Stimulated activated CD8-positive, alpha-beta memory T cell treated with anti-CD3 and anti-CD28 coated beads, Interleukin-15, amount 100 ng/mL, for 4 hours (primary cell): ENCODE measurements at places on chromosomes 3 and 15.

DNA sequence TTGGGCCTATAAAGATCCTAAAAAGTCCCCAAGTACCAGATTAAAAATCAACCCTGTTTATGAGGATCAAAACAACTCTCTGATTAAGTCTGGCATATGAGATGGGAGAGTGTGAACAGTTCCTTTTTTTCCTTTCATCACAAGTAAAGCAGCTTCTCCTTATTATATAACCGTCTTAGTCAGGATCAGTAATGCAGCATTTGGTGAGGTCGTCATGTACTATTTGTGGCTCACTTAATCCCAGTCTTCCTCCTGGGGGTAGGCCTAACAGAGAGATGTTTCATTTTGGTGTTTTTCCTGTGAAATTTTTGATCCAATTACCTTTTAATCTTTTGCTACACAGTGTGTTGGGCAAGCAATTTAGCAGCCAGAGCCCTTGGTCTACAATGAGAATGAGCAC lies 333.1 kb upstream of the KCNMB2 start:
- no peak for DNase-seq

- no peak for DNase-seq
Observed at GRCh38 chr15:63238796-63239195, 38.6 kb upstream of the APH1B start.

DNA sequence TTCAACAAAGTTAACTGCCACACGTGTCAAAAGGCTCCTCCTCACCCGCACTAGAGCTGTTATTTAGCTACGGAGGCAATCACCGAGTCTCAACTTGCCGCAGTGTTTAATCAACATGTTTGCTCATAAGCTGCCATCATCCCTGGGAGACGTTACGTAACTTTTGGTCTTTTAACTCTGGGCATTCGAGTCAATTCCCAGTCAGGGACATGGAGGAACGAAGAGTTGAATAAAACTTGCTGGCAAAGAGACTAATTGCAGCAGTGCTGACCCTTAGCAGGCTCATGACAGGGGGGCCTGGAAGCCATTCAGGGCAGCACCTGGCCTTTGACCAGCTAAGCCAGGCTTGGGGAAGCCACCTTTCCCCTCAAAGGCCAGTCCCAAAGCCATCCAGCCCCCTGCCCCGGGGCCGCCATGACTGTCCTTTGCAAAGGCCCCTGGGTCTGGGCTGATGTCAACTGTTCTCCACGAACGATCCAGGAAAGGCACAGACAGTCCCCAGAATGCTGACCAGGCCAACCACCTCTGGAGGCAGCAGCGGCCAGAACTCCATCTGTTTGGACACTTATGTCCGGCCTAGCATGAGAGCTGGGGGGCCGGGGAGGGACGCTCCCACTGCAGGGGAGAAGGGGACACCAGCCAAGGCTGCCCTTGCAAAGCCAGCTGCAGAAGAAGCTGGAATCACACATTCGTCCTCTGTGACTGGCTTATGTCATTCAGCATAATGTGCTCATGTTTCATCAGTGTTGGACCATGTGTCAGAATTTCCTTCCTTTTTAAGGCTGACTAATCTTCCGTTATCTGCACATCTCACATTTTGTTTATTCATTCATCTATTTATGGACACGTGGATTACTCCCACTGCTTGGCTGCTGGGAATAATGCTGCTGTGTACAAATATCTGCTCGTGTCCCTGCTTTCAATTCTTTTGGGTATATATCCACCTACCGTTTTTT lies 43.7 kb downstream of the PCSK6 start:
- DNase-seq: no peak

GRCh38 chr3:157282261-157283191 lies 122.6 kb upstream of the CCNL1 start:
- no peak for DNase-seq

GRCh38 chr3:54641226-54642014 lies 286.4 kb downstream of the LRTM1 start:
- no peak for DNase-seq

DNA sequence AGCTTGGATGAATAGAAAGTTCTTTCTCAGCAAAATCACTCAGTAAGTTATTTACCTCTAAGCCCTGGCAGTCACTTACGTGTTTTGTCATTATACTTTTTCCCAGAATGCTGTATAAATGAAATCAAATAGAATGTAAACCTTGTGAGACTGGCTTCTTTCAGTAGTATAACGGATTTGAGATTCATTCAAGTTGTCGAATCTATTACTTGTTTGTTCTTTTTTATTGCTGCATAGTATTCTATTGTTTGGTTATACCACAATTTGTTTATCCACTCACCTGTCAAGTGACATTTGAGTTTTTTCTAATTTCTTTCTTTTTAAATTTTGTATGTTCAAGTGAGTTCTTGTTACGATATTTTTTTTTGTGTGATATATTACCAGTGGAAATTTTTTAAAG lies 381.6 kb downstream of the EDEM1 start:
- DNase-seq: no peak

DNA sequence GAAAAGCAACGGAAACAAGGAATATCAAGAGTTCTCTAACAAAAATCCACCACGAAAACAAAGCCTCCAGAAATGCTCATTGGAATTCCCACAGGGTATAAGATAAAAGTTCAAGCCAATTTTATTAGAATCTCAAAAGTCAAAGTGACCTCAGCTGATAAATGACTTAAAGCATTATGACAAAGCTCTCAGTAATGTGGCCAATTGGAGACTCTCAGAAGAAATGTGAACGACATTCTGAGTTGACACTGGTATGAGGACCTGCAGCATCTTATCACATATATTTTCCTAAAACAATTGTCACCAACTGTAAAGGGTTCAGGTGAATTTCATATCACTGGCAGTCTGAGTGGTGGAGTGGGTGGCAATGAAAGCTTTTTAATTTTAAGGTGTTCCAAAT lies 199.1 kb downstream of the FOXP1 start:
- no peak for DNase-seq

GRCh38 chr15:91857772-91858171 lies 4.3 kb downstream of the SLCO3A1 start:
- DNase-seq: no peak

DNA sequence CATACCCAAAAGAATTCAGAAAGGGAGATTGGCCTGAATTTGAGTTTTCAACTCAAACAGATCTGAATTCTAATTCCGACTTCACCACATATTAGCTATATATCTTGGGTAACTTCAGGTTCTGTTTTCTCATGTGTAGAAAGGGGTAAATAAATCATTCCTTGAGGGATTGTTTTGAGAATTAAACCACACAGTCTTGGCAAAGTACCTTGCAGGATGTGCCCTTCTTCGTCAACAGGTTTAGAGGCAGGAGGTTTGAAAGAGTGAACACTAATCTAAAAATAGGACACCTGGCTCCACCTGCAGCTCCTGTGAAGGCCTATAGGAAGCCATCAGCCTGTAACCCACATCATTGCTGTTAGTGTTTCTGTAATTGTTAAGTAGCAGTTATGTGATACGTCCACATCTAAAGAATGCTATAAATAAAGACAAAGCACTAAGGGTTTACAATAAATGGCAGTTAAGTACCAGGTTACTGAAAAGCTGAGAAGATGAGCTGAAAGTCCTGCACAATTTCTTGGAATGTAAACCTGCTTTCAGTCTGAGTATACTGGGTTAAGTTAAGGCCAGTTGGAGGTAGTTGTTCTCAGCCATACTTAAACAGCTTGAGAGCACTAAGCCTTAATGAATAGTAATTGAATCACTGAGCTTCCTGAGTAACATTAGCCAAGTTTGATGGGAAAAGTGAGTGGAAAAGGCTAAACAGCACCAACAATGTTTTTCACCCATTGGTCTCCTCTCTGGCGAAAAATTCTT lies 6.0 kb downstream of the CCDC80 start:
- no peak for DNase-seq

DNA sequence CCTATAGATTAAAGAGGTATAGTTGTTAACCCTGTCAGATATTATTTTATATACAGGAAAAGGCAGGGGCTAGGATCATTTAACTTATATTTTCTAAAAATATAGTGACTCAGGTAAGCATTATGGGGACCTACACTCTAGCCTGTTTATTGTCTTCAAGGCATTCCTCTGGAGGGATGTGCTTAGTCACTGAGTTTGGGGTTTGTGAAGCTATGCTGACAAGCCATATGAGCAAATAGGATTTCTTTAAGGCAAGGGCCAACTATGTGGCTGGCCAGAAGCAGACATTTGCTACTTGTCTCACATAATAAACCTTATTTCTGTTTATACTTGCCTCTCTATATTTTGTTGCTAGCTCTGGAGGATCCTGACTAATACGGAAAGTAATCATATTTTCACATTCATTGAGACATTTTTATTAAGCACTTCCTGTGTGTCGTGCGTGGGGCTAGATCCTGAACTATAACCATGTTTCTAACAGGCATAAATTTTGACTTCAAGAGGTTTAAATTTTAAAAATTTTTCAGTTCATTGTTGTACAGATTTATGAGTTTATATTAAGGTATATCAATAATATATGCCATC lies 153.4 kb downstream of the OTOL1 start:
- no peak for DNase-seq

DNA sequence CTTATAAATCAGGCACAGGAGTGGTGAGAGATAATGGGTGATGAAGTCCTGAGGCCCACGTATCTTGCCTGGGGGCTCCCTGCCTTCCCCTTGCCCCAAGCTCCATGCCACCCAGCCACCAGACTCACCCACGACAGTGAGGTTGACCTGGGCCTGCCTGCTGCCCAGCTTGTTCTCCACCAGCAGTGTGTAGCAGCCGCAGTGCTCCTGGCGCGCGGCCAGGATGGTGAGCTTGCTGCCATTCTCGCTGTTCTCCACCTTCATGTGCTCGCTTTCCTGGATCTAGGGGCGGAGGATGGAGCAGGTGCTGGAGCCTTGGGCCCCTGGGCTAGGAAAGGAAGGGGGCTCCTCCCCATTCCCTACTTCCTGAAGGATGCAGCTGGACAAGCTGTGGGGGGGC lies 79.1 kb upstream of the HACD2 start:
- DNase-seq: no peak

GRCh38 chr15:38690719-38691332 lies 126.2 kb upstream of the RASGRP1 start:
- peak; percentile 68 for DNase-seq

DNA sequence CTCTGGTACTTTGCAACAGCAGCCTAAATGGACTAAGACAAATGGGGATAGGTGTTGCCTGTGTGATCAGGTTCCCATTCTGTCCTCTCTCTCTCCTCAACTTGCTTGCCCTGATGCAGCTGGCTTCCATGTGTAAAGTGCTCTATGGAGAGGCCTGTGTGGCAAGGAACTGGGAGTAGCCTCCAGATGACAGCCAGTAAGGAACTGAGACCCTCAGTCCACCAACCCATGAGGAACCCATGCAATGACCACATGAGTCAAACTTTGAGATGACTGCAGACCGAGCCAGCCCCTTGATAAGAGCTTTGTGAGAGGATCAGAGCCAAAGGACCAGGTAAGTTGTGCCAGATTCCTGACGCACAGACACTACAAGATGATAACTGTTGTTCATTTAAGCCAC lies 74.6 kb upstream of the ADPGK start:
- no peak for DNase-seq

- DNase-seq: no peak
Observed at GRCh38 chr3:126896067-126896441, 86.9 kb upstream of the PLXNA1 start.

GRCh38 chr15:73680549-73680948 lies 3.6 kb upstream of the CD276 start:
- no peak for DNase-seq
